NCI-H1417 (cell line): ENCODE measurements at places on chromosomes 2 and 18.

DNA sequence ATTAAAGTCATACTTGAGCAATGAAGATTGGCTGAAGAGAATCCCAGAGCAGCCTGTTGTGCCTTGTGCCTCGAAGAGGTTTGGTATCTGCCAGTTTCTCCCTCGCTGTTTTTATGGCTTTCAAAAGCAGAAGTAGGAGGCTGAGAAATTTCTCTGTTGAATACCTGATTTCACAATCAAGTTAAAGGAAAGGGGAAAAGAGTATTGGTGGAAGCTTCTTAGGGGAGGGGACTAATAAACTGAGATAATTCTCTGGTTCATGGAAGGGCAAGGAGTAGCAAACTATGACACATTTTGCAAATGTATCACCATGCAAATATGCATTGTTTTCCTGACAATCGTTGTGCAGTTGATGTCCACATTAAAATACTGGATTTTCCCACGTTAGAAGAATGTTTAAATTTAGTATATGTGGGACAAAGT lies at the start of gene IL1B:
IL1B (minus strand) TSS at position 85 of the 423 bp plus-strand sequence. CDS start 550 bp downstream, outside the sequence.
- DNase-seq = no peak

GRCh38 chr2:30655660-30656059 lies 151.6 kb downstream of the CAPN13 start:
- DNase-seq = no peak

DNA sequence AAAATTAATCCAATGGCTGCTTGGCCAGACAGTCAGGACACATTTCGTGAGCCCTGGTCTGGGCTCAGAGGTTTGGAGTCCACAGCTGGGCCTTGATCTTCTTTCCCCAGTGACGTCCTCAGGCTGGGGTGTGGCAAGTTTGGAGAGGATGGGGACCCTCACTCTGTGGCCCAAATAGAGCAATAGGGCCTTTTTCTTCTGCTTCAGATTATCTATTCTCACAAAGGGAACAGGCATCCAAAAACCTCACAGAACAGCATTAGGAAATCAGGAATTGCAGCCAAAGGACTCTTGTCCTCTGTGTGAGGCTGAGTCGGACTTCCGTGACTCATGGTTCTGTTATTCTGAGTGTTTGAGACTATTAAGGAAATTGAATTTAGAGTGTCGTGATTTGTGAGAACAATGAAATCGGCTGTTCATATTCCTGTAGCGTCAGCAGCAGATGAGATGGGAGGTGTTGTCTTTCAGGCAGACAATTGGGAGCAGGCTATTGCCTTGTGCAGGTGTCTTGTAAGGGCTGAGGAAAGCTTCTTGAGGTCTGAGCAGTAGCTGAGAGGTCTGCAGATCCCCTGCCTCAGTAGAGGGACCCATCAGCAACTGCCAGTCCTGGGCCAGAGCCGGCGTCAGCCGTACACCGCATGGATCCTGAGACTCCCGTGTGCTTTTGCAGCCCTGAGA lies 113.8 kb downstream of the SH3RF3 start:
- peak; percentile 16 for DNase-seq

- DNase-seq = no peak
These were observed 186.4 kb upstream of the FAM98A start for GRCh38 chr2:33785201-33786106.

GRCh38 chr2:98759338-98759737 lies 28.4 kb upstream of the MGAT4A start:
- no peak for DNase-seq

DNA sequence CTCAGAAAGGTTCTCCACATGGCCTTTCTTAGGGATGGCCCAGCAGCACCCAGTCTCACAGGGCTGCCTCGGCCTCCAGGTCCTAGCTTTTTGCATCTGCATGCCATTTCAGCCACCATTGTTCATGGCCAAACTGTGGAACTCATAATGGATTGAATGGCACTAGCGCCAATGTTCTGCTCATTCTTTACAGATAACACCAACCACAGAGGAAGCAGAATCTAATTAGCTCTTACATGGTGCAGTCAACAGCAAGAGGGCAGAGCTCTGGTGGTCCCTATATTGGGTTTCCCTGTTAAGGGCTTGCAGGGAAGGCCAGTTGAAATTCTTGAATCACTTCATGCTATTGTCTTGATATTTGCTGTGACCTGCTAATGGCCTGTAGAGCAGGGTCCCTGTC lies 45.6 kb downstream of the ARL4C start:
- no peak for DNase-seq

GRCh38 chr2:68809324-68810240 lies 61.6 kb downstream of the BMP10 start:
- no peak for DNase-seq

DNA sequence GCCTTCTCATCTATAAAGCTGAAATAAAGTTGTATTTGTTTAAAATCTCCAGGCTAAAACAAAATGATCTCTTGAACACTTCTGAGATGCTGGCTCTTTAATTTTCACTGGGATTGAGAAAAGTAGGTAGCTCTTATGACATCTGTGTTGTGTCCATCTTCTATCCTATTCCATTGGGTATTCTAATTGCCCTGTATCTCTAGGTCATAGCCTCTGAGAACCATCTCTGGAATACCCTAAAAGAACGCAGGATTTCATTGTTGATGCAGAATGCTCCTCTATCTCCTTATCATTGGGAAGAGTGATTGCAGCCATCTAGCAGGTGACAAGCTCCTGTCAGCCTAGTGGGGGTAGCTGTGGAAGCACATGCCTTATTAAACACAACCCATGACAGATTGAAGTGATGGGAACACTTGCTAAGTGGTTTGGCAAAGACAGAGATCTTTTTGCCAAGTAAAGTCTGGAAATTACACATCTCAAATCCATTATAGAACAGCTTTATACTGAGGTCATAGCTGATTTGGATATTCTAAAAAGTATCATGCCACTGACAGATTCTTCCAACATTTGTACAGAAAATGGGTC lies 178.2 kb downstream of the TDRD15 start:
- DNase-seq = no peak

DNA sequence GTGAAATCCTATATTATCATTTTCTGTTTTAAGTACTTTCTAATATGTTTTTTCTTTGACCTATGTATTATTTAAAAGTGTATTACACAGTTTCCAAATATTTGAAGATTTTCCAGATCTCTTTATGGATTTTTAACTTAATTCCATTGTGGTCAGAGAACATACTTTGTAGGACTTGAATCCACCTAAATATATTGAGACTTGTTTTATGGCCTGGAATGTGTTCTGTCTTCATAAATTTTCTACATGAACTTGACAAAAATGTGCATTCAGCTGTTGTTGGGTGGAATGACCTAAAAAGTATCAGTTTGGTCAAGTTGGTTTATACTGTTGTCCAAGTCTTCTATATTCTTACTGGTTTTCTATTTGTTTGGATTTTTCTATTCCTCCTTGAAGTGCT lies 33.8 kb upstream of the TMEM247 start:
- DNase-seq = no peak

DNA sequence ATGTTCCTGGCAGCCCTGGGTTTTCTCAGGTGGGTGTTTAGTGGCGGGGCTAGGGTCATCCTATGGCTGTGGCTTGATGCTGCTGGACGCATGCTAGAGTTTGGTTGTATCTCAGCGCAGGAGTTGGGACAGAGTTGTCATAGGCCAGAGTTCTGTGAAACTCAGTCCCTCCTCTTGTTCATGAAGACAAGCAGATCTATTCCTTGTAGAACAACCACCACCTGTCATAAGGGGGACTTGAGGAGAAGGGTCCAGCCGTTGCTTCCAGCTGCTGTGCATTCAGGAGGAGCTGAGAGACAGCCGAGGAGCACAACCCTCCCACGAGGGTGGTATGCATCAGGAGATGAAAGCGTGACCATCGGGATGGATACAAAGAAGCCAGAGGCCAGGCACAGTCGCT lies 26.4 kb downstream of the DCDC2C start:
- DNase-seq = no peak

- DNase-seq = no peak
These were observed 43.8 kb downstream of the MPHOSPH10 start for GRCh38 chr2:71174207-71174606.

GRCh38 chr2:144320491-144320890 lies 199.4 kb downstream of the ZEB2 start:
- DNase-seq = no peak

GRCh38 chr2:146992057-146992456 lies 852.8 kb upstream of the ACVR2A start:
- DNase-seq = no peak

- peak; percentile 29 for DNase-seq
These were observed 199.2 kb upstream of the NT5C1B start for GRCh38 chr2:18788592-18788991.

- peak; percentile 61 for DNase-seq
These were observed 490.3 kb downstream of the CCDC85A start for GRCh38 chr2:56674084-56674483.

GRCh38 chr2:144747571-144747970 lies 227.7 kb upstream of the ZEB2 start:
- DNase-seq = no peak

GRCh38 chr2:216787851-216788540 lies 71.9 kb downstream of the TNP1 start:
- DNase-seq = peak; percentile 70

DNA sequence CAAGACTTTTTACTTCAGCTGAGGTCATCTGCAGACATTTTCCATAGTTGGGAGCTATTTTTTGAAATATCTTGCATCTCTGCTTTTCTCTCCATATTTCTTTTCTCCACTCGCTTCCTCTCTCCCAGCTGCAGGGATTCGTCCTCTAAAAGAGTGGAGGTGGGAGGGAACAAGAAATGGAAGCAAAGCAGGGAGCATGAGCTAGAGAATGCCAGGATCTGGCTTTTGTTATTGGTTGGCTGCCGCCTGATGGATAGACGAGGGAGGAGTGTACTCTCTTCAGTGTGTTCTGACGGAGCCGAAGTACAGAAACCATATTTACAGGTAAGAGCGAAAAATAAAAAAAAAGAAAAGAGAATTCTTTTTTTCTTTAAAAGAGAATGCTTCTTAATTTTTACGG lies at the start of gene CSRNP3:
CSRNP3 (plus strand) TSS at position 282 of the 400 bp plus-strand sequence. CDS start 125,368 bp downstream, outside the sequence.
- DNase-seq = peak; percentile 50

- DNase-seq = peak; percentile 61
These were observed 138.4 kb upstream of the HNRNPA3 start for GRCh38 chr2:177074099-177074710.

DNA sequence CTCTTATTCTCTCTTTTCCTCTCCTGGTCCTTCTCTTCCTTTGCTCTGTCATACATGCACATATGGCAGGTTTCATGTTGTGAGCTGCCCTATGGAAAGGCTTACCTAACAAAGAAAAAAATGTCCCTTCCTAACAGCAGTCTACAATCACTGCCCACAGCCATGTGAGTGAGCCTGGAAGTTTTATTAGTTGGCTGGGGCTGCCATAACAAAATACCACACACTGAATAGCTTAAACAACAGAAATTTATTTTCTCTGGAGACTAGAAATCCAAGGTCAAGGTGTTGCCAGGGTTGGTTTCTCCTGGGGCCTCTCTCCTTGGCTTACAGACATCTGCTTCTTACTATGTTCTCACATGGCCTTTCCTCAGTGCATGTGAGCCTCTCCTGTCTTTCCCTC lies 142.1 kb downstream of the TRIB2 start:
- no peak for DNase-seq

DNA sequence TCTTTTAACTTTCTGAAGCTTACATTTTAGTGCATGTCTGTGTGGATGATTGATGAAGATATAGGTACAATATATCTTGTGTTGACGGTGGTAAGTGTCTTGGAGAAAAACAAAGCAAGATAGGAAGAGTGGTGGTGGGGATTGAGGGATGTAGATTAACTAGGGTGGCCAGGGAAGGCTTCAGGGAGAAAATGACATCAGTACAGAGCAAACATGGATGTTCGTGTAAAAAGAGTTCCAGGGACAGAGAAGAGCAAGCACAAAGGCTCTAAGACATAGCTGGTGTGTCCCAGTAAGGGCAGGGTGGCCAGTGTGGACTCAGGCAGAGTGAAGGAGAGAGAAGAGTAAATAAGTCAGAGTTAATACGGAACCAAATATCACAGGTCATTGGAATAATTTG lies 2.7 kb upstream of the CERS6 start:
- DNase-seq = no peak

DNA sequence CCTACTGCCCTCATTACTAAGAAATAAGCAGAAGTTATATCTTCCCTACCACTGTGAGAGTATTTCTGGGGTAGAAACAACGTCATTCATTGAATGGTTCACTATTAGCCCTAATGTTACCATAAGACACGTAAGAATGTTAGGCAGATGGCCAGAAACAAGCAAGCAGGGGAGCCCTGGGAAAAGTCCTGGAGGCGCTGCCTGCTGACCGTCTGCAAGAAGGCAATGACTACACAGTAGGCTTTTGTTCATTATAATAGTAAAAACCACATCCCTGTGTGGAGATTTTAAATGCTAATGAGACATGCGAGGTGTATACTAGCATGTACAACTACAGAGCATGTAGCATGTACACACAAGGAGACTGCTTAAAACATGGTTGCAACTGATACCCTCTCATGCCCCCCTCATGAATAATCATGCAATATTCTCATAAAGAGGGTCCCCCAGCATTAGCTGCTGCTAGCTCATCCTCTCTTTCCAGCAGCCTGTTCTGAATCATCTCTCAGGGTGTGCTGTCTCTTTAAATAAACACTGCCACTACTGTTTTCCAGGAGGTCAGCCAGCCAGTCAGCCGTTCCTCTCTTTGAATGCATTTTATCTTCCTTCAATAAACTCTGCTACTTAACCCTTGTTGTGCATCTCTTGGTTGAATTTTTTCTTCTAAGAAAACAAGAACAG lies 23.6 kb downstream of the SUCLG1 start:
- DNase-seq = no peak

GRCh38 chr18:57447154-57447621 lies 12.0 kb downstream of the ONECUT2 start:
- DNase-seq = peak; percentile 49

- no peak for DNase-seq
These were observed 81.6 kb upstream of the CYRIA start for GRCh38 chr2:16747257-16747656.

- no peak for DNase-seq
These were observed 31.2 kb downstream of the GLS start for GRCh38 chr2:190911813-190912212.

- DNase-seq = no peak
These were observed 3.1 kb downstream of the SPOPL start for GRCh38 chr2:138504546-138505235.

- no peak for DNase-seq
These were observed 178.8 kb upstream of the HS6ST1 start for GRCh38 chr2:128497461-128497860.

- DNase-seq = no peak
These were observed 112.0 kb downstream of the TRABD2A start for GRCh38 chr2:84768840-84769239.

GRCh38 chr2:36855429-36855828 lies 110.9 kb downstream of the STRN start:
- DNase-seq = no peak

- DNase-seq = peak; percentile 50
These were observed 115.7 kb downstream of the MYCN start for GRCh38 chr2:16055848-16056580.

DNA sequence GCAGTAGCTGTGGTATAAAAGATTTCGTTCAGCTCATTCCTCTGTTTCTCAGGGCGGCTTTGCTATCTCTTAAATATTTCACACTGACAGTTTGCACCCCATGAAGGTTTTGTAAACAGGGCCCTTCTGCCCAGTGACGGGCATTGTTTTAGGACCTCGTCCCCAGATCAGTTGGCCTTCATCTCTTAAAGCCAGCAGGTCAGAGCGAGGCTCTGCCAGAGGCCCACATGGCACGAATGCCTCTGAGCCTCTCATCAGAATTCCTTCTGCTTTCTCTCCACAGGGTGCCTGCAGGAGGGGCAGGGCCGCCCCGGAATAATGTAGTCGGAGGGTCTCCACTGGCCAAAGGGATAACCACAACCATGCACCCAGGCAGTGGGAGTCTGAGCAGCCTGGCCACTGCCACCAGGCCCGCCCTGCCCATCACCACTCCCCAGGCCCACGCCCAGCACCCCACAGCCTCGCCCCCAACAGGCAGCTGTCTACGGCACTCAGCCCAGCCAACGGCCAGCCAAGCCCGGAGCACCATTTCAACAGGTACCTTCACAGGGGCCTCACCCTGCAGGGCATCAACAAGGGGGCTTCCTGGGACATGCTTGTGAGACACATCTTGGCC lies 177.0 kb downstream of the SEPTIN10 start:
- no peak for DNase-seq
